Caco-2 (cell line): ENCODE measurements at places on chromosomes 1 and 21. TPM values are rescaled to one million over a fixed set of nuclear protein-coding genes. Genes with fewer than 3 reads are reported as not detected.

The TNFSF18 gene
- not detected in 2 replicates for total RNA-seq

The LCE2C gene
- total RNA-seq = not detected in 2 replicates

The SELENBP1 gene
- 18.5 and 18.7 TPM in 2 replicates for total RNA-seq

The CATSPERE gene
- total RNA-seq = 0.14 and 0.79 TPM in 2 replicates

The CBR1 gene
- 41.1 and 45.0 TPM in 2 replicates for total RNA-seq

DNA sequence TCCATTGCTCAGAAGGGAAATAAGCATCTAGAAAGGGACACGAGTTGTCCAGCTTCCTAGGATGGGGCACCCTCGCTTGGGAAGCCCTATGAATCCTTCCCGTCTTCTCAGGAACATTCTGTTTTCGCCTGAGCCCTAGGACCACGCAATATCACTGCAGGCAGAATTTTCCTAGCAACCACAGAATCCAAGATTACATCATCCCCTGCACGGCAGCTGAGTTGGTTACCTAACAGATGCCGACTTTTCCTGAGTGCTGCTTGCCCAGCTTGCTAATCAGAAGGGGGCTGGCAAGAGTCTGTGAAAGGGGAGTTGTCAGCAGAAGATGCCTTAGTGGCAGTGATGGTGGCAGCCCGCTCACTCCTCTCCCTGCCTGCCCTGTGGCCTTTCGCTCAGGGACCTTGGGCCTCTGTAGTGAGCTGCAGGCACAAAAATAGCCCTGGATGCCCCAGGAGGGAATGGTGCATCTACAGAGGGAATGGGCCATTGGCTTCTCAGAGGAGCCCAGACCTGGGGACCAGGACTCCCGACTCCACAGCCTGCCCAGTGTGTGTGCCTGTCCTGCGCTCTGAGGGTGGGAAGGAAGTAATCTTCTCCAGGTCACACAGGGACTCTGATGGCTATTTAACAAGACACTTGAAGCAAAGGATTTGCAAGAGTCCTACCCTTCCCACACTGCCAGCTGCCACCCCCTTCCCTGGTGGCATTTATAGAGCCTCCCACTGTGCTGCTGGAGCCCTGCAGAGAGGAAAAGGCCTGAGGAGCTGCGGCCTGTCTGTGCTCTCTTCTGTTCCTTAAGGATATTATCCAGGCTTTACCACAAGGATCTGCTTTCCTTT is 28.9 kb upstream of the CLSTN1 start:
- DNase-seq = no peak

GRCh38 chr1:193111641-193112090 is 6.5 kb upstream of the GLRX2 start:
- peak; percentile 74 for DNase-seq

DNA sequence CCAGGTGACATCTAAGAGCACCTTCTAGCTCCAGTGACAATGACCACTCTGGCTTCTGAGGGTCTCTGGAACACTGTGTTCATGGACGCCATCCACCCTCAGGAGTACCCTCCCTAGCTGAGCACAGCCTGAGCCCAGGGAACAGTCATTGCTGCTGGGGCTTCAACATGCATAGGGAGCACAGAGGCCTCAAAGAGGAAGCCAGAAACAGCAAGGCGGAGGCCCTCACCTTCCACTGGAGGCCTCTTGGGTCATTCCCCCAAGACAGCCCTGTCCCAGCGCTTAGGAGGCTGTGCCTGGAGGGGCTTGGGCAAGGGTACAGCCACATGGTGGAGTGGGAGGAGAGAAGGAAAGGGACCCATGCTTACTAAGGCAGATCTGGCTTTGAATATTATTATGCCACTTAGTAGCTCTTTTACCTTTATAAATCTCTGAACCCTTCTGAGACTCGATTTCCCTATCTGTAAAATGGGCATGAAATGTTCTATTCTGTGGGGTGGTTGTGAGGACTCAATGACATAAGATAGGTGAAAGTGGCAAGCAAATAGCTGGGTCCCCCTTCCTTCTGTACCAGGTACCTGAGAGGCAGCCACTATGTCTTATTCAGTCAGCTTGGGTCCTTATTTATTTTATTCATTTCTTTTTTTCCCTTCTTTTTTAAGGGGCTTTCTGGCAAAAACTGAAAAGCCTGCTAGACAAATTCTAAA is 32.8 kb downstream of the PTAFR start:
- DNase-seq = no peak

DNA sequence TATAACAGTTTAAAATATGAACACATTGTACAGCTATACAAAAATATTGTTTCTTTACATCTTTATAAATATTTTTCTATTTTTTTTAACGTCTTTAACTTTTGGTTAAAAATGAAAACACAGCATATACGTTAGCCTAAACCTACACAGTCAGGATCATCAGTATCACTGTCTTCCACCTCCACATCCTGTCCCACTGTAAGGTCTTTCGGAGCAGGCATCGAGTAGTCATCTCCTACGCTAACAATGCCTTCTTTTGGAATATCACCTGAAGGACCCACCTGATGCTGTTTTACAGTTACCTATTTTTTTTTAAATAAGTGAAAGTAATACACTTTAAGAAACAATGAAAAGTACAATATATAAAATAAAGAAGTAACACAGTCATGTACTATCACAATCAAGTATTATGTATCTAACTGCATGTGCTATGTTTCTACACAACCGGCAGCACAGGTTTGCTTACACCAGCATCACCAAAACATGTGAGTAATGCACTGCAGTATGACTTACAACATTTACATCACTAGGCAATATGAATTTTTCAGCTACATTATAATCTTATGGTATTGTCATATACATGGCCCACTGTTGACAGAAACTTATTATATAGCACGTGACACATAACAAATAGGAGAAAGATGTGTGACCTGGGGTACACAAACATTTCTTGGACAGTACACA is 254.4 kb downstream of the AKT3 start:
- DNase-seq = no peak

DNA sequence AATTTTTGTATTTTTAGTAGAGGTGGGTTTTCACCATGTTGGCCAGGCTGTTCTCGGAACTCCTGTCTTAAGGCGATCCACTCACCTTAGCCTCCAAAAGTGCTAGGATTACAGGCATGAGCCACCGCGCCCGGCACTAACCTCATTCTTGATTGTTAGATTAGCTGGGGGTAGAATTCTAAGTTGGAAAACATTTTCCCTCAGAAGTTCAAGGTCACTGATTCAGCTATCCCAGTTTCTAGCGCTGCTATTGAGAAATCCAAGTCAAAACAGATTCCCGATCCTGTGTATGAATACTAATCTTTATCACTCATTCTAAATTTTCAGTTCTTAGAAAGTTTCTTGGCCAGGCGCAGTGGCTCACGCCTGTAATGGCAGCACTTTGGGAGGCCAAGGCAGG is 24.4 kb upstream of the EFNA1 start:
- no peak for DNase-seq

GRCh38 chr1:36322041-36322785 is 1.2 kb downstream of the EVA1B start:
- no peak for DNase-seq

DNA sequence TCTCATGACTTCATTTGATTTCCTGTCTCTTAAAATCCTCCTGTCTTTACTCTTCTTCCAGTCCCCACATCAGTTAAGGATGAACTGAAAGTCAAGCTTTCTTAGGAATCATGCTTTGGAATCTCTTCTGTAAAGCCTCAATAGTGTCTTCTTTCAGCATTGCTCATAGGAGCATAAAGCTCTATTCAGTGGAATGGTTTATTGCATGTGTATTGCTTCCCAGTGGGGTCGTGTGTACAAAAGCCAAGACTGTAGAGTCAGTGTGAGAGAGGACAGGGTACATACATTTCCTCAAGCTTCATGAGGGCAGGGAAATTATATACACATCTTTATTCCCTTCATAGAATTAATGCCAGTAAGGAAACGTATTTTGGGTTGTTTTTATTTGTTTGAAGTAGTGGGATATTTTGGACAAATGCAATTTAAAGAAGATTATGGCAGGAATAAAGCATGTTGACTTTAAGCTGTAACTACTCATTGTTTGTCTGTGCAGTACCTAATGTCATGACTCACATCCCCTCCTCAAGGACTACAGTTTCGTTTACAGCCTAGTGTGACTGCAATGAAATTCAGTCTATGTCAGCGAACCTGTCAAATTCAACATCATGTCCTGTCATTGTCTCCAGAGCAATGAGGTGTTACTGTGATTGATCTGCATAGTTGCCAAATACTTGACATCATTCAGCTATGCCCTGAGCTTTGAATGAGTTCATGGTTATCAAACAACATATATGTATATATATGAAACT is 2164.2 kb downstream of the NCAM2 start:
- DNase-seq = no peak

GRCh38 chr1:41648844-41649243 is 164.4 kb upstream of the EDN2 start:
- no peak for DNase-seq

DNA sequence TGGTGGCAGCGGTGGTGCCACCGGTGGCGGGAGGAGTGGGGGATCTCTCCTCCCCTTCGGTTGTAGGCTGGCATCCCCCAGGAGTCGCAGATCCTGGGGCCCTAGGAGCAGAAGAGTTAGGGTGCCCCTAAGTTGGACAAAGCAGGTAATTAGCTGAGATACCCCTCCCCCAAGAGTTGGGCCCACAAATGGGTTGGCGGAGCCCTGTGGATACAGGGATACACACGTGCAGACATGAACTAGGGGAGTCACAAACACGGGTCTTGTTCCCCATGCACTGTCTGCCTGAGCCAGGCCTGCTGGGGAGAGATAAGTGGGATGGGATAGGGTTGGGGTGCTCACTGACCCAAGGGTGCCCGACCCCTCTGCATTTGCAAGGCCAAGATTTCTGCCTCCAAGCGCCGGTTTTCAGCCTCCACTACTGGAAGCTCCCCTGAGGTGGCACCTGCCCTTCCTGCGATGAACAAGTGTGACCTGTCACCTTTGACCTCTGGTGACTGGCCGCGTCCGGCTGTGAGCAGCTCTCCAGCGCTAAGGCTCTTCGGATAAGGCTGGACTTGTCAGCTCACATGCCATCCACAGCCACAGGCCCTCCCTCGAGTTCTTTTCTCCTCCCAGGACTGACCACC is 1.8 kb downstream of the CCDC17 start:
- DNase-seq = no peak
